ENCODE measurements at places on chromosomes 11 and 22. TPM values are rescaled to one million over a fixed set of nuclear protein-coding genes. Genes with fewer than 3 reads are reported as not detected.

DNA sequence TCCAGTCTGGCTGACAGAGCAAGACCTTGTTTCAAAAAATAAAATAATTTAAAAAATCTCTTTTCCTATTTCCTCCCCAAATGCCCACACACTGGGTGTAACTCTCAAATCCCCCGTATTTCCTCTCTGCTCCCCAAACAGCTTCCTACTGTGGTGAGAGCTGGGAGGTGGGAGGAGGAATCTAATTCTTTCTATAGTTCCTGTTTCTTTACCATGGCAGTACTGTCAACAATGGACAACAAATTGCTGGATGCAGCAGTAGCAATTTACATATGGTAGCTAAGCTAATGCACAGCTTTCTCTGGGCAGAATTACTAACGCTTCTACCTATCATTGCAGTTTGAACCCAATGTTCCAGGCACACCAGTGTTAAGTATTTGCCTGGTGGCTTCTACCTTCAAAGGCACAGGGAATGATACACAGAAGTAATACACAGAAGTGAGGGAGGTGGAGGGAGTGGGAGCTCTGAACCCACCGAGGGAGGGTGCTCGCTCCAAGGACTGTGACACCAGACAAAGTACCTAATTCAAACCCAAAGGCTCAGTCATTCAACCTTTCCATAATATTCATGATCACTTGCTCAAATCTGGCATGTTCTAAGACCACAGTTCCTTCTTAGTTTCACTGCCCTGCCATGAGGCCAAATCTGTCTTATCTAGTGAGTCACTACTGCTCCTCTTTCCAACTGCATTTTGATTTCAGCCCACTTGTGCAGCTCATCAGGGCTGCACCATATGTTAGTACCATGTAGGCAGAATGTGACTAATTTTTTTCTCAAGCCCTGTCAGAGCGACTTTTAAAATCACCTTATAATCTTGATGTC is 37.9 kb downstream of the CELF1 start:
- DNase-seq, result no peak

- peak; percentile 81 for DNase-seq
Measured at GRCh38 chr11:64334764-64335735, 5.0 kb upstream of the CCDC88B start.

- DNase-seq, result peak; percentile 72
Measured at GRCh38 chr22:32846780-32847491, 45.4 kb downstream of the TIMP3 start.

DNA sequence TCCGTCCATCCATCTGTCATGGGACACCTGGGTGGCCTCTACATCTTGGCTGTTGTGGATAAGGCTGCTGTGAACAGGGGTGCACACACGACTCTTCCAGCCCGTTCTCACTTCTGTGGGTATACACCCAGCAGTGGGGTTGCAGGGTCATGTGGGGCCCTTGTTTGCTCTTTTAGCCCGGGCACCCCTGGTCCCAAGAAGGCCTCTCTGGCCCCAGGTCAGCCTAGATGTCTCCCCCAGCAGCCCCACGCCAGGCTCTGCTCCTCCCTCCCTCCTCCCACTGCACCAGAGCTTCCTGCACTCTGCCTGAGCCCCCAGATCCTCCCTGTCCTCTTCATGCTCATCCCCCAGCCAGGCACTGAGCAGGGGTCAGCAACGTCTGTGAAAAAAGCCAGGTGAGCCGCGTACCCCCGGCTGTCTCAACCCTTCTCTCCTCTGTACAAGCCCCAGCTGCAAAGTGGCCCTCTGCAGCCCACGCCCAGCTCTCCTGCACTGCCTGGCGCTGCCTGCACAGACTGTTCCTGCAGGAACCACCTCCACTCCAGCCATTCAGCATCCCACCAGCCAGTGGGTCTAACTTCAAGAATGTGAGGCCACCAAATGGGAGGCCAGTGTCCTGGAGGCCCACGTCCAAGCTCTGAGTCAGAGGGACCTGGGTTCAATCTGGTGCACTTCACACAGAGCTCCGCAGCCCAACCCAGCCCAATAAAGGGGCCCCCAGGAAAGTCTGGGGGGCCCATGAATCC is 1508.9 kb downstream of the BRD1 start:
- no peak for DNase-seq

DNA sequence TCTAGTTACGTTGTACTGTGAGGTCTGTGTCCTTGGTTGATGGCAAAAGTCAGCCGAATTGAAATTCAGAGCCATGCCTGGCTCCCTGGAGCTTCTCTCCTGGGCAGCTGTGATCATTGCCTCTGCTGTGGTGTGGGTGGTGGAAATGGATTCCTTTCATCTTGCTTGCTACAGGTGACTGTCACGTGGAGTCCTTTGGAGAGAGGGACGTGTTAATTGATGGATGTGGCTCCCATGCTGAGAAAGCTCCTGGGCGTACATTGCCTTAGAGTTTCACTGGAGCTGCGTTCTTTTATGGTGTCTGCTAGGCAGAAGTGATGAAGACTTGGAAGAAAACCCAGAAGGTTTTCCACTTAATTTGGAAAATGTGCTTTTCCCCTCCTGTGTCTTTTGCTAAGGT is 41.9 kb upstream of the PPP6R3 start:
- no peak for DNase-seq

DNA sequence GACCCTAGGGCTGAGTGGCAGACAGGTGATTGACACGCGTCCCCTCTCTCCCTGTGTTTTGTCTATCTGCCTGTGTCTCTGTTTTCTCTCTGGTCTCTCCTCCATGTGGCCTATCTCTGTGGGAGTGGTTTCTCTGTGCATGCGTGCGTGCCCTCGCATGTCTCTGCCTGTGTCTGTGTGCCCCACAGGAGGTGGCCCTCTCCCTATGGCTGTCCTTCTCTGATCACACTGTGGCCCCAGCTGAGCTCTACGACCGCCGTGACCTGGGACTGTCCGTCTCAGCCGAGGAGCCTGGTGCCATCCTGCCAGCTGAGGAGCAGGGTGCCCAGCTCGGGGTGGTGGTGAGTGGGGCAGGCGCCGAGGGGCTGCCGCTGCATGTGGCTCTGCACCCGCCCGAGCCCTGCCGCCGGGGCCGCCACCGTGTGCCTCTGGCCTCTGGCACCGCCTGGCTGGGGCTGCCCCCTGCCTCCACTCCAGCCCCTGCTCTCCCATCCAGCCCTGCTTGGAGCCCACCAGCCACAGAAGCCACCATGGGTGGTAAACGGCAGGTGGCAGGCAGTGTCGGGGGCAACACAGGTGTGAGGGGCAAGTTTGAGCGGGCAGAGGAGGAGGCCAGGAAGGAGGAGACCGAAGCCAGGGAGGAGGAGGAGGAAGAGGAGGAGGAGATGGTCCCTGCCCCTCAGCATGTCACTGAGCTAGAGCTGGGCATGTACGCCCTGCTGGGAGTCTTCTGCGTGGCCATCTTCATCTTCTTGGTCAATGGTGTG is 11.6 kb downstream of the TMEM132A start:
- DNase-seq, result no peak

DNA sequence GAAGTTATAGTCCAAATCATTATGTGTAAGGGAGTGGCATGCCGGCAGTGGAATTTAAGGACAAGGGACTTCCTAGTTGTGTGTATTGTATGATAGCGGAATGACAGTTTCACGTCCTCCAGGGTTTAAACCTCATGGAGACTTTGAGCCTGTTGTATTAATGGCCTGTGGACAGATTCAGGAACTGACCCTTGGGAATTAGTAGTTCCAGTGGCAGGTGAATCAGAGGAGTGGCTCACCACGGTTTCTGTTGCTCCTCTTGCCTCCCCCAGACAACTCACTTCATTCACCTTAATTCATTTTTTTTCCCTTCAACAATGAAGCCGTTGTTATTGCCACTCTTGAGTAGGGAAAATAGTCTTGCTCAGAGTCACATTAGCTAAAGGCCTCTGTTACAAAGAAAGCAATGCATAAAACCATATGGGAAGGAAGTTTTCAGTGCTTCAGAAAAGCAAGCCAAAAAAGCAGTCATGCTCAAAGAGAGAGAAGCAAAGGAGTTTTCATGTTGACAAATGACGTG is 22.6 kb downstream of the AMOTL1 start:
- DNase-seq, result no peak

TBX1 gene
- 13.0 TPM for total RNA-seq

ANO9 gene
- total RNA-seq, result 17.9 TPM

SLC22A6 gene
- not detected for total RNA-seq

MOV10L1 gene
- total RNA-seq, result 0.26 TPM

MMP8 gene
- total RNA-seq, result not detected
